ENCODE measurements at places on chromosomes 6 and 20.
A peak's percentile ranks its signal among the peaks of the same experiment; 100 is the strongest.

DNA sequence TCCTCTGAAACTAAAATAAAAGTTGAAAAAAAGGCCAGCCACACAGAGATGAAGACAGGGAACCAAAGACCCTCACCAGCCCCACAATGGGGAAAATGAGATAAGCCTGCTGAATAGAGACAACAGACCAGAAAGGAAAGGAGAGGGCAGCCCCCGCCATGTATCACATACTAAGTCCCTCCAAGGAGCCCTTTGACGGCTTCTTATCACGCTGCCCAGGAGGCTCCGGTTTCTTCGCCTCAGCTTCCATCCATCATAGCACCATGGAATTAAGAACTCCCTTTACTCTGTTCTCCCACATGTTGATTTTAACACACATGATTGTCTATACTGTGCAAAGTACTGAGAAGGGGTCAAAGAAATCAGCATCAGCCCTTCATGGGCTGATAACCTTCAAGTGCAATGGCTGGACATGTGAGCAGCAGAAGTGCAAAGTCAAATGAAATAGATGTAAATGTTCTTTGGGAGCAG lies 54.9 kb downstream of the MAP3K5 start:
- no peak for DNase-seq

DNA sequence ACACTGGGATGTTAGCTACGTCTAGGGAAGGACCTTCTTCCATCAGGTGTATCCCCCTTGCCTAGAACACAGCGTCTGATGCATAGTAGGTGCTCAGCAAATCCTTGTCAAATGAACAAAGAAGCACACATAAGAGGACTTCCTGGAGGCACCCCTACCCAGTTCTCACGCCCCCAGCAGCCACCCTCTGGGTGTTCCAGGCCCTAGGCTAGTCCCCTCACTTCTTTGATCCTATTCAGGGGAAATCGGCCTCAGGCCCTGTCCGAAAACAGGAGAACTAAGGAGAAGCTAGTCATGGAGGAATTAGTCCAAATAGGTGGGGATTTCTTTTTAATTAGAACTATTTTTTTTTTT lies 84.7 kb upstream of the SIRPA start:
- no peak for DNase-seq

- DNase-seq = no peak
Measured at GRCh38 chr6:109853426-109853825, 124.7 kb upstream of the GPR6 start.

DNA sequence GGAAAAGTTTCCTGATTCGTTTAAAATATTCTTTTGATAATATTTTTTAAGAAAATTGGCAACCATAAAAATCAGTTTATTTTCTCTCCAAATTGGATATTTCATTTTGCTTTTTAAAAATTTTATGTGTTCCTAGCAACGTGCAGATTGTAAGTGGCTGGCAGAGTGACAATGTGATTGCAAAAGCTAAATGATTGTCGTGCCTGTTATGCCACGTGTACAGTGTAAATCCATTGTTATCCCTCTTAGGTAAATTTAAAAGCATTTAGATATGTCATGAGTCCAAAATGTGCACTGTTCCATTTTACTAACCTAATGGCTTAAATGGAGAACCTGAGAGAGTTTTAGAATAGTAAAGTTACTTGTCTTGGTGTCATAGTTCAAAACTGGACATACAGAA lies 94.4 kb upstream of the ADGRF4 start:
- no peak for DNase-seq

GRCh38 chr6:27814665-27815424 lies 97.4 kb downstream of the OR2B2 start:
- peak; percentile 65 for DNase-seq

GRCh38 chr6:24982231-24982630 lies 46.5 kb upstream of the RIPOR2 start:
- DNase-seq = no peak

DNA sequence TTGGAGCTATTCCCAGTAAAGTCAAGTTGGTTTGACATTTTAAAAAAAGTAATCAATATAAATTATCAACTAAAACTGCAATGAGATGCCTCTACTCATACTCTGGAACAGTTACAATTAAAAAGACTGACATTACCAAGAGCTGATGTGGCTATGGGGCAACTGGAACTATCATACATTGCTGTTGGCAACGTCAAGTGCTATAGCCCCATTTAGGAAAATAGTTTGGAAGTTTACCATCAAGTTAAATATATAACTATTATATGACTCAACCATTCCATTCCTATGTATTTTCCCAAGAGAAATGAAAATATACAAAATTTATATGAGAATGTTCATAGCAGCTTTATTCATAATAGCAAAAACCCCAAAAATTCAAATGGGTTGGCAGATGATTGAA lies 111.4 kb upstream of the HDGFL1 start:
- no peak for DNase-seq

DNA sequence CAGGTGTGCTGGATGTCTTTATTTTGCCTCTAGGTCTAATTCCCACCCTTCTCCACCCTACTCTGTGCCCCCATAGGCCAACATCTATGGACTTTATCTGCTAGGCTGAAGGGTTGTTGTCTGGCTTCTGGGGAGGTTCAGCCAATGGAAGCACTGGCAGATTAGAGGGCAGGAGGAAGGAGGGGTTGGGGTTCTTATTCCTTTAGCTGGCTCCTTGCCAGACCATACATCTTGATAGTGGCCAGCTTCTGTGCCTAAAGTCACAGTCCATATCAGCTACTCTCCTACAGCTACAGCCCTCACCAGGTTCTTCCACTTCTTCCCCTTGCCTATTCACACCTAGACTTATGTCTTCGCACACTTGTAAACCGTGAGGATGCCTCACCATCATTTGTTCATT lies 41.1 kb downstream of the ROS1 start:
- no peak for DNase-seq

- no peak for DNase-seq
Measured at GRCh38 chr20:51125780-51126179, 102.9 kb upstream of the KCNG1 start.

DNA sequence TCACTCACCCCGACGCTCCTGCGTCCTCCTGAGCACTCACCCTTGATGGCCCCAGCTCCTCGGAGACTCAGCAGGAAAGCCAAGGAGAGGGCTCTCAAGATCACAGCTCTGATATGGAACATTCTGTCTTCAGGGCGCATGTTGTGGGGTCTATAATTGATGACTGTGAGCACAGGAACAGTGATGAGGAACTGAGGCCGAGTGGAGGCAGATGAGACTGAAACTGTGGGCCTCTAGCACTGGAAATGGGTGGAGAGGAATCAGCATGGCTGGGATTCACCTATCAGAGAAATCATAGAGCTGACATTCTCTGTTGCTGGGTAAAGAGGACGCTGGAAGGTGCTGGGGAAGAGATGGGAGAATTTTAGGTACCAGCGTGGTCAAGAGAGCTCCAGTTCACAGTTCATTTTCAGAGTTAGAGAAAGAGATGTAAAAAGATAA lies at the start of gene HLA-DPA1:
TSS of gene HLA-DPA1 (minus strand) at position 219 of the 441 bp plus-strand sequence.
- DNase-seq = no peak

- DNase-seq = no peak
Measured at GRCh38 chr6:125157725-125158124, 4.2 kb downstream of the TPD52L1 start.

- no peak for DNase-seq
Measured at GRCh38 chr6:157514659-157515496, 133.9 kb downstream of the ZDHHC14 start.

Data from stimulated activated CD4-positive, alpha-beta T cell treated with anti-CD3 and anti-CD28 coated beads, Interleukin-1b, Interleukin-23, amount 100 ng/mL, for 24 hours (primary cell).